ENCODE measurements at places on chromosomes 13 and 19.

DNA sequence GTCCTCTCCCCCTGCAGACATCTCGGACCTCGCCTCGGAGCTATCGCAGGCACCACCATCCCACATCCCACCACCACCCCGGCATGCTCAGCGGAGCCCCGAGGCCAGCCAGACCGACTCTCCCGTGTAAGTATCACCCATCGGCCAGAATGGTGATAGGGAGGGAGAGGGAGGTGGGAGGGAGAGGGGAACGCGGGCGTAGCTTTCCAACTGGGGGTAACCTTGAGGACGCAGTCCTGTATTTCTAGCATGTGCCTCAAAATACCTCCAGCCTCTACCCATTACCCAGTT lies 26.1 kb downstream of the TJP3 start:
- no peak for DNase-seq

GRCh38 chr13:39566216-39566869 lies 36.6 kb downstream of the LHFPL6 start:
- no peak for DNase-seq

DNA sequence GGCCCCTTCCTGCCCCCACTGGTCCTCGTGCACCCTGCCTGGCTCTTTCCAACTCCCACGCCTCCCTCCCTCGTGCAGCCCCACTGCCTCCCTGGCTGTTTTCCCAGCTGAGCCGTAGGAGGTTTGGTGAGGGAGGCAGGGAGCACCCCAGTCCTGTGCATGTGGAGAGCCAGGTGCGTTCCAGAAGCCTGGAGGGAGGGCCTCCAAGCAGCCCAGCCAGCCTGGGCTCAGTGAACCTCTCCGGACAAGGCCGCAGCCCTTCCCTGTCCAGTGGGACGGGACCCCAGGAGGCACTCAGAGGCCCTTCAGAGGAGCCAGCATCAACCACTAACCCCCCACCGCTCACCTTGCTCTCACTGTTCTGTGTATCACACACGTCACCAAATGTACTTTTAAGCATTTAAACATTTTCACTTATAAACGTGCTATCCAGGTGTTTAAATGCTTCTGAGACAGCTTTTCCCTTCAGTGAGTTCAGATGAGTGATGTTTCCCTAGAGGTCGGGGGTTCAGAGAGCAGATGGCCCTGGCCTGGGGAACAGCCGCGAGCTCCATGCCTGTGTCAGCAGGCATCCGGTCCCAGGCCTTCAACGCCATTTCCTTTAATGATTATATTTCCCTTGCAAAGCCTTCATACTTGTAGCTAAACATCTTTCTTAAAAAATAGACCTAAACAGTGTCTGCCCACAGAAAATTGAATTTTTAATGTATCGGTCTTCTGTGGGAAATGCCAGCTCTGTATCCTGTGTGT lies 122.6 kb downstream of the ATP11A start:
- no peak for DNase-seq

DNA sequence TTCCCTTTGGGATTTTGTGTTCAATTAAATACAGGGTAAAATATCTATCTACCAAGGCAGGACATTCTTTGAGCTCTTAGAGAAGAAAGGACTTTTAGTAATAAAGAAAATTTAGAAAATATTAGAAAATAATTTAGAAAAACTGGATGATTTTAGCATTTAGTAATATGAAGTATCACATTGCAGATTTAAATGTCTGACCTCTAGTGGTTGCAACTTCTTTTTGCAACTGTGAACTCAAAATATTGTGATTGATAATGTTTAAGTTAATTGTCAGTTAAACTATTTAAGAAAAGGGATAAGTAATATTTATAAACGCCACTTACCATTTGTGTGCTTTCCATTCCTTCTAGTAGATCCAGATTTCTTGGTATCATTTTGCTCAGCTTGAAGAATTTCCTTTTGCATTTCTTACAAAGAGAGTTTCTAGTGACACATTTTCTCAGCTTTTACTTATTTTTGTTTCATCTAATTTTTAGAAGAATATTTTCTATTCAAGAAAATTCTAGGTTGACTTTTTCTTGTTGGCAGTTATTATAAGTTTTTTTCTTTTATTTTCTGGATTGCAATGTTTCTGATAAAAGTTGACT lies 10.3 kb upstream of the POSTN start:
- DNase-seq: no peak

GRCh38 chr19:16862826-16863415 lies 25.9 kb upstream of the F2RL3 start:
- DNase-seq: no peak

DNA sequence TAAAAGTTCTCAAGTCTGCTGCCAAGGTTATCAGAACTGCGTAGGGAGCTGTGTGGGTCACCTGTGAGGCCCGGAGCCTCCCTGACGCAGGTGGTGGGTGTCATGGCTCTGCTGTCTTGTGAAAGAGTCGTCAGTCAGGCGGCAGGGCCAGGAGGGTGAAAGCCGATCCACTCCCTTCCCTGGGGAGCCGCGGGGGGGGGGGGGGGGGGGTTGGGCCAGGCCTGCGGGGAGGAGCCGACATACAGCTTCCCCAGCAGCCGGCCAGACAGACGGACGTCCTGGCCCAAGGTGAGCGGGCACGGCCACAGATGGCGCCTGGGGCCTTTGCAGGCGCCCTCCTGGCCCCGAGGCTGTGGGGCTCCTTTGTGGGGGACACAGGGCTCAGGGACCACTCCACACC lies 12.4 kb downstream of the SBNO2 start:
- no peak for DNase-seq

DNA sequence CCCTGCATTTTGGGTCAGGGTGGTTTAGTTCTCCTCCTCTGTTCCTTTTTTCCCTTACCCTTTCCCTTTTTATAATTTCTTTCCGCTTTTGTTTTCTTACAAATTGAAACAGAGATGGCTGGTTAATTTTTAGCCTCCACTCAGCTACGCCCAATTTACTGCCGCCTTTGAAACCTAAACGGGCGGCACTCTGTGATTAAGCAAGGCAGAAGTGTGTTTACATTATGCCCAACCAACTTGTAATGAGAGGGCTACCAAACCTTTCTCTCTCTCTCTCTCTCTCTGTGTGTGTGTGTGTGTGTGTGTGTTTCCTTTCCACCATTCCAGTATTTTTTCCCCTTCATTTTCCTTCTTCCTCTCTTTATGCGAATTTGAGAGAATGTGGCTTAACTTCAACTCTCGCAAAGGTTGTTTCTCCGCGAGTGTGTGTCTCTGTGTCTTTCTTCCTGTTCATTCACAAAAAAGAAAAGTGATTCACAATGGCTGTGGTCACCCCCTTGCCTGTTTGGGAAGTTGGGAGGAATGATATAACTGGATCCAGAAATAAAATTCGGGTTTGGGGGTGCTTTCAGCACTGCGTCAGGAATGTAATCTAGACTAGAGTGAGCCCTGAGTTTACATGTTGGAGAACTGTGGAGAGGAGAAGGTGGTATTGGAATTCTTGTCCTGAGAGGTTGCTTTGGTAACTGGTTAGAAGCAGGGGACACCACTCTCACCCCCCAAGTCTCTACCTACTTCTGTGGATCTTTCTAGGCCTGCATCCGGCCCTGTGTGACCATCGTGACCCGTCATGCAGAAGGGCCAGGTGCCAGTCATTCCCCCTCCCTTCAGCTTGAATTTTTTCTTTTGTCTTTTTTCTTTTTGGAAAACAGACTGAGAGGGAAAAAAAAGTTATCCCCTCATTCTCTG lies 31.4 kb downstream of the NFIX start:
- DNase-seq: no peak

GRCh38 chr13:43088093-43088511 lies 64.7 kb downstream of the DNAJC15 start:
- DNase-seq: no peak

- no peak for DNase-seq
These were observed 30.4 kb downstream of the ARHGEF7 start for GRCh38 chr13:111145506-111145905.

GRCh38 chr13:74413482-74413881 lies 279.3 kb upstream of the KLF12 start:
- no peak for DNase-seq

DNA sequence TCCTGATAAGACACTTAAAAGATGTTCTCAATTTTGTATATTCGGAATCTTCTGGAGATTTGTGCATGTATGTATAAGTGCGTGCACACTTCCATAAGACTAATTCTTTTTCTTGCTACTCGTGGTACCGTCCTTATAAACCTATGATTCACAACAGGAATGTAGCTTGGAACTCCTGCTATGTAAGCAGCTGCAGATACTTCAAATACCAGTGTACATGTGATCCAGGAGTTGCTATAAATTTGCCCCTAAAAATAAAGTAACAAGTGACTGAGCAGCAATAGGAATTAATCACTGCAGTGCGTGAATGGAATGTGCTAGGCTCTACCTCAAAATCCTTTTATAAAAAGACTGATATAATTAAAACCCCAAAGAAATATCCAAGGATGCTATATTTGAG lies 214.9 kb downstream of the KLF5 start:
- no peak for DNase-seq

- no peak for DNase-seq
These were observed 15.3 kb downstream of the FBXO27 start for GRCh38 chr19:39017026-39017425.

GRCh38 chr19:12095111-12095790 lies 30.7 kb downstream of the ZNF844 start:
- no peak for DNase-seq

Data from stimulated activated CD4-positive, alpha-beta T cell treated with anti-CD3 and anti-CD28 coated beads, Interleukin-12 subunit alpha, Interleukin-12 subunit beta, amount 100 ng/mL, for 24 hours (primary cell).